Activated gamma-delta T cell treated with Interleukin-2 at 50 U/mL for 16 hours (primary cell): ENCODE measurements at places on chromosomes 6 and 20.

DNA sequence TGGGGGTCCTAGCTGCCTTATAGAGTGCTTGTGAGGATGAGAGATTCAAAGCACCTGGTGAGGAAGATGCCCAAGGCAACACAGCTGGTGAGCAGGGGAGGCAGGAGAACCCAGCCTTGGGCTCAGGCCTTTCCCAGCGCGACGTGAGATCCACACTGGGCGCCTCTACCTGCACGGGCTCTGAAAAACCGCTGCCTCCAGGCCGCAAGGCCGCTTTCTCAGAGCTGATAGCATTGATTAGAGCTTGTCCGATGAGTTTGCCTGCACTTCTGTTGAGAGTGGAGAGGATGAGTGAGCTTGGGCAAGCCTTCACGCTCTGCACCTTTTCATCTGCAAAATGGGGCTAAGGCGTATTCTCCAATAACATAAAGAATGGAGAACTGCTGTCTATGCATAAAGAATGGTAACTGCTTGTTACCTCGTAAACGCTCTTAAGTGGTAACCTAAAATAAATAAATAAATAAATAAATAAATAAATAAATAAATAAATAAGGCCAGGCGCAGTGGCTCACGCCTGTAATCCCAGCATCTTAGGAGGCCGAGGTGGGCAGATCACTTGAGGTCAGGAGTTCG, 916 bp downstream of the PABPC1L start:
- no peak for DNase-seq

GRCh38 chr6:39073471-39074355, 25.1 kb downstream of the GLP1R start:
- no peak for DNase-seq

DNA sequence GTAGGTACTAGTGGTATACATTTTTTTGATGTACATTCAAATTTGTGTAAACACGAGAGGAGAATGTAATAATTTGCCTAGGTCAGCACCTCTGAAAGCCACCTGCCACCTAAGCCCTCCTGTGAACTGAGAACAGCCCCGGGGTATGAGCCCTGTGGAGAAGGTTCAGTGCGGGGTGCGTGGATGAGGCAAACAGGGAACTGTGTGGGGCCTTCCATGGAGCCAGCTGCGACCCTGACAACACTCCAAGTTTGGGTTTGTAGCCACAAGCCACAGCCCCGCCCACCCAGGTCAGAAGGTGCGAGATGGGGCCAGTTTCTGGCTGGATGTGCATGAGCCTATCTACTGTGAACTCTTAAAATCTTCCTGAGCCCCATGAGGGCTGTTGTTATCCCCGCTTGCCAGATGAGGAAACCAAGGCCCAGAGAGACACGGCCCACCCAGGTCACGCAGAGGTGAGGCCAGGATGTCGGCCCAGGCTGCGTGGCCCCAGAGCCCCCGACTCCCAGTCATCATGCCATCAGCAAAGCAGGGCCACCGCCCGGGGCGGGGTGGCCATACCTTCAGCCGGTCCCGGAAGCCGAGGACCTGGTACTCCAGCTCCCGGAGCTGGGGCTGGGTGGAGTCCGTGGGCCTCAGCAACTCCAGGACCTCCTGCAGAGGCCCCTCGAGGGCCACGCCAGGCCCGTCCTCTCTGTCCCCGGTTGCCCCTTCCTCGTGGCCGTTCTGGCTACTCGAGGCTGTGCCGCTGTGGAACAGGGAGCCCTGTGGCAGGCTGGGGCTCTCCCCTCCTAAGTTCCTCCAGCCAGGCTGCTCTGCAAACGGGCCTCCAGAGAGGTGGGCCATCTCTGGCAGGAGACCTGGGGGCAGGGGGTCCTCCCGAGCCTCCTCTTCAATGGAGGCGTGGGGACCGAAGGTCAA, 89.6 kb downstream of the RIPOR3 start:
- no peak for DNase-seq

DNA sequence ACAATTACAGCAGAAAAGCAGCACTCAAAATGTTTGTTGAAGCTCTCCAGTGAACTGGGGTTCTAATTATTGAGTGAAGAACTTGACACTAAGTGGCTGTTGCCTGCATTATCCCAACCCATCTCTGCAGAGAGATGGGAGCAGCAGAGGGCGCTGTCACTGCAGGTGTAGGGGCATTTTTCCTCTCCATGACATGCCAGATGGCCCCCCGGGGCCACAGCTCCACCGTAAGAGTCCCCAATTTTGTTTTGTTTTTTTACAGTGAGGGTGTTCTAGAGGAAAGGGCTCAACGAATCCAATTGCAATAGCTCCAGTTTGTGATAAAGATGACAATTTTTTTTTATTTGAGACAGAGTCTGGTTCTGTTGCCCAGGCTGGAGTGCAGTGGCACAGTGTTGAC, 1.9 kb upstream of the FUCA2 start:
- peak; percentile 17 for DNase-seq

DNA sequence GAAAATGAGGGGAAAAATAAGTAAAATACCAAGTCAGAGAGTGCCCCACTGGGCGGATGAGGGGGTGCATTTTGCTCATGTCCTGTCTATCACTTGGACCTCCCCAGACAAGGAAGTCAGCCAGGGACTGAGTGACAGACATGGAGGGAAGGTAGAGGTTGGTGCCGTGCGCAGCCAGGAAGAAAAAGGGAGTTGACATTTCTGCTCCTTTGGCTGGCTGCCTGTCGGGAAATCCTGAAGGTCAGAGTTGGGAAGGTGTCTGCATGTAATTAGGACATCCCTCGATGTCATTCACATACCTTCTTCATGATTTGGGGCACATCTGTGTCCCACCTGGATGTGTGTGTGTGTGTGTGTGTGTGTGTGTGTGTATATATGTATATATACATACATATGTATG, 8.9 kb downstream of the GUCA1A start:
- DNase-seq, result no peak

DNA sequence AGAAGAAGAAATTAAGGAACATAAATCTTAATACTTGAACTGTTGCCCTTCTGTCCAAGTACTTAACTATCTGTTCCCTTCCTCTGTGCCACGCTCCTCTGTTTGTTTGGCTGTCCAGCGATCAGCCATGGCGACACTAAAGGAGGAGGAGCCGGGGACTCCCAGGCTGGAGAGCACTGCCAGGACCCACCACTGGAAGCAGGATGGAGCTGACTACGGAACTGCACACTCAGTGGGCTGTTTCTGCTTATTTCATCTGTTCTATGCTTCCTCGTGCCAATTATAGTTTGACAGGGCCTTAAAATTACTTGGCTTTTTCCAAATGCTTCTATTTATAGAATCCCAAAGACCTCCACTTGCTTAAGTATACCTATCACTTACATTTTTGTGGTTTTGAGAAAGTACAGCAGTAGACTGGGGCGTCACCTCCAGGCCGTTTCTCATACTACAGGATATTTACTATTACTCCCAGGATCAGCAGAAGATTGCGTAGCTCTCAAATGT, 17.1 kb downstream of the IRF4 start:
- no peak for DNase-seq

- no peak for DNase-seq
Measured at GRCh38 chr6:3037638-3038365, 30.5 kb upstream of the RIPK1 start.

GRCh38 chr6:47532981-47533585, 55.5 kb downstream of the CD2AP start:
- no peak for DNase-seq

DNA sequence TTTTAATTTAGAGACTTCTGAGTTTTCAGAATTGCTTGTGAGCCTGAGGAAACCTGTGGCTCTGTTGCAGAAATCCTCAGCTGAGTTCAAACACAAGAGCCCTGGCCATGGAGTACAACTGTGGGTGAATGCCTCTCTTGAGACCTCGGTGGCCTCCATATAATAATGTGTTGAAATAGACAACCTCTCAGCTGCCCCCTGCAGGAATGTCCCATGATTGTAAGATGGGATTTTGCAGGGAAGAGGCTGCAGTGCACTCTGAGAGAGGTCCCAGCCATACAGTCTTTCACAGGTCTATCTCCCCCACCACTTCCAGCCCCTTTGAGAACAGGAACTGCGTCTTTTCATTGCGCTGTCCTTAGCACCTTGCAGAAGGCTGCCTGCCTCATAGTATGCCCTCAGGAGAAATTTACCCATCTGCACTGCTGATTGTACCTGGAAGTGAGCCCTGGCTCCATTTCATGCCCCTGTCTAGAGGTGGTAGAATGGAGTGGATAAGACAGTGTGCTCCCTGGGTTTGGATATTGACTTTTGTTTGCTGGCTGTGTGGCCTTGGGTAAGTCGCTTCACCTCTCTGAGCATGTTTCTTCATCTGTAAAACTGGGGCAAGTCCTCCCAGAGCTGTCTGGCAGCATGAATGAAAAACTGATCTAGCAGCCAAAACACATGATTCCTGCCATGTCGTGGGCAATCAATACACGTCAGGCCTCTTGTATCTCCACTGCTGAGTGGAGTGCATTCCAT, 16.8 kb upstream of the CDH22 start:
- no peak for DNase-seq

DNA sequence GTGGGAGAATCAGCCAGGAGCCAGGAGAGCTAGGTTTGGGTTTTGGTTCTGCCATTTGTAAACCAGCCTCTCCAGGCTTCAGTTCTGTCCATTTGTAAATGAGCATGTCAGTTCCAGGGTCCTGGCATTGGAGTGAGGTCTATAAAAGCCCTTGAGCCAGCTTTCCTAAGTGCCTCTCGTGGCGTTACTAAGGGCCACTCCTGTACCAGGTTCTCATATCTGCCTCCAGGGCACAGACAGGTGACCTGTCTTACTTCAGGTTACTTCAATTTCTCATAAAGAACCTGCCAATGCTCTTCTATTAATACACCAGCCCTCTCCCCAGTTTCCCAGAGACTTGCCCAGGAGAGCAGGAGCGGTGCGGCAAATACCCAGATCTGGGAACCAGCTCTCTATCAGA, 101.9 kb downstream of the VEGFA start:
- DNase-seq, result no peak

GRCh38 chr20:41865938-41866337, 247.8 kb upstream of the CHD6 start:
- DNase-seq, result no peak

GRCh38 chr6:46795816-46796215, 2.6 kb downstream of the MEP1A start:
- no peak for DNase-seq

- DNase-seq, result peak; percentile 11
Measured at GRCh38 chr6:14734416-14735340, 511.2 kb upstream of the JARID2 start.

DNA sequence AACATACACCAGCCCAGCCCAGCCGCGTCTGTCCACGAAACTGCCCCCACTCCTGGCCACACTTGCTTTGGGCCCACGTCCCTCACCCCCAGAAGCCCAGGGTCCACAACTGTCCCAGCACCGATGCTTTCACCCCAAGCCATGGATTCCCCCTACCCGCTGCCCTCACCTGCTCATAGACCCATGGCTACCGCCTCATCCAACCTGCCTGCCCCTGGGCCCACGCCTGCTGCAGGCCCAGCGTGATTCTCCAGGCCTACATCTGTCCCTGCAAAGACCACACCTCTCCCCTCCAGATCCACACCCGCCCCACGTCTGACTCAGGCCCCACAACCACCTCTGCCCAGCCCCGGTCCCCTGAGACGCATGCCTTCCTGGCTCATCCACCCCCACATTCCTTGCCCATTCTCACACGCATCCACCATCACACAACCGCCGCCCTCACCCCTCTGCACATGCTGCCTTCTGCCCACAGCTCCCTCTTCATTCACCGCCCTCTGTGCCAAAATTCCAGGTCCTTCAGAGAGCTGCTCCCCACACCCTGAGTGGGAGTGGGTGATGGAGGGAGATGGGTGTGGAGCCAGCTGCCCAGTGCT, 86.7 kb downstream of the GRM4 start:
- DNase-seq, result no peak

- DNase-seq, result peak; percentile 20
Measured at GRCh38 chr6:40328386-40328985, 258.7 kb downstream of the LRFN2 start.

GRCh38 chr6:128725271-128726233, 157.4 kb upstream of the LAMA2 start:
- DNase-seq, result no peak

DNA sequence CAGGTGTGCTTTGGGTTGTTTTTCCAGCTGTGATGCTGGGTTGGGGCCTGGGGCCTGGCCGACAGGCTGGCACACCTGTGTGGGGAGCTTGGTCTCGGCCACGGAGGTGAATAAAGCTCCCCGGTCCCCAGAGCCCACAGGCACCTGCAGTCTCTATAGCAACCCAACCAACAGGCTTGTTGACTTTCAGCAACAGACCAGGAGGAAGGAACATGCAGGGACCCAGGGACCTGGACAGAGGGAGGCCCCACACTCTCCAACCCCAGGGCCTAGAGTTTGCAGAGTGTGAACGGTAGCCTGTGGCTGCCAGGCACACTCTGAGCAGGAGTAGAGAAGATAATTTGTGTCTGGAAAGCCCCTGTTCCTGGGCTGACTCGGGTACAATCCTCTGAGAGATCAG, 14.6 kb upstream of the SYNJ2 start:
- DNase-seq, result no peak

DNA sequence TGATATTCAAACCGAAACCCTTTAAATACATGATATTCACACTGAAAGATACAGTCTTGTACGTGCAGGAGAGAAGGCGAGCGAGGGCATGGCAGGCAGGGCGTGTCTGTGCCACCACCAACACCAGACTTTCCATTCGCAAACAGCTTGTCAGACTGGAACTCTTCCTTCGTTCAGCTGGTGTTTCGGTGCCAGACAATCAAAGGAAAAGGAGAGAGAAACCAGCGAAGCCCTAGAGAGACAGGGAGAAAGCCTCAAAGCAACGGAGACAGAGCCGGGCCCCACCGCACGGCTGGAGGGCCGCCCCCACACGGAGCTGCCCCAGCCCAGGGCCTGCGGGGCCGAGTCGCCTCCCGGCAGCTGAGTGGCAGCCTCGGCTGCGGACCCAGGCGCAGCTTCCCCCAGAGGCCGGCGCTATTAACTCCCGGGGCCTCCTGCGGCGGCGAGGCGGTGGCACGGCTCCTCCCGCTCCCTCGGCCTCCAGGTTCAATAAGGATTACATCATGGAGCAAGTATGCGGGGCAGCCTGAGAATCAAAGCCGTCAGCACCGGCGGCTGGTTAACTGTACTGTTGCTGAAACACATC, 32.1 kb upstream of the NR2E1 start:
- DNase-seq, result no peak

- DNase-seq, result no peak
Measured at GRCh38 chr6:166809721-166810120, 146.6 kb downstream of the RNASET2 start.

DNA sequence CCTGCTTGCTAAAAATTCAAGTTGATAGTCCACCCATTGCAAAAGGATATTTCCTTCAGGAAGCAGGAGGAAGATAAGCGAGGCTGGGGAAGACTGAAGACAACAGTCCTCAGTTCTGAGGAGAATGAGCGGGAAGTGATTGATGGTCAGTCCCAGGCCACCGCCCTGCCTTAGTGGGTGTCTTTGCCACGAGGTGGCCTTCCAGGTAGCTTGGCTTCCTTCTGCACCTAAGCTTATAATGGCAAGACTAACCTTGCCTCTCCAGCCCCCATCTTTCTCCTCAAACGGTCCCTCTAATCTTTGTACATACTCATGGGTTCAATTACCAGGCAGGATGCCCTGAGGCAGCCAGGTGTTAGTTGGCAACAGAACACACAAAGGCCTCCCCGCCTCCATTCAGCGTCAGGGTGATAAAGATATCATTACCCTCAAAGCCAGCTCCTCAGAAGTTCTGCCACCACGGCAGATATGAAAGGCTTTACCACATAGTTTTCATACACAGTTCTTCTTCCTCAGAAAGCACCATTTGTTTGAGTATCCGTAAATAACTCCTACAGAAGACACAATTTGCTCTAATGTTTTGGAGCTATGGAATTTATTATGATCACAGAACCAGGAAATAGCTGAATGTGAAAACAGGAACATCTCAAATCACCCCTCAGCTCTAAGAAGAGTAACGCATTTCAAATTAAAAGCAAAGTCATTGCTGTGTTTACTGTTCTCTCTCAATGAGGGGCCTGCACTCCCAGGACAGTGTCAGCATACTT, 249.4 kb downstream of the ATXN1 start:
- peak; percentile 26 for DNase-seq
